Fibroblast of skin of left biceps (primary cell): ENCODE measurements at places on chromosomes 13 and 19.

DNA sequence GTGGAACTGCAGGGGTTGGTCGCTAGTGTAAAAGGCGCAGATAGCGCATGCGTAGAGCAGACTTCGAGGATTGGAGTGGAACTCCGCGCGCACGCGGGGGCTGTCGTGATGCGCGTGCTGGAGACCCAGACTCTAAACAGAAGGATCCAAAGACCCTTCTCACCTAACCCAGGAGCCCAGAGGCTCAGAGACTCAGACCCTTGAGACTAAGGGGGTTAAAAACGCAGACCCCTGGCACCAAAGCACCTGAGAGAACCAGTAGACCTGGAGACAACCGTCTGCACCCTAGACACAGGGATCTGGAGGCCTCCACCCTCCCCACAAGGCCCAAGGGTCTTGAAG is 567 bp upstream of the CTU1 start:
- no peak for DNase-seq

- DNase-seq = no peak
Measured at GRCh38 chr19:12453495-12453894, 12.7 kb upstream of the ZNF443 start.

DNA sequence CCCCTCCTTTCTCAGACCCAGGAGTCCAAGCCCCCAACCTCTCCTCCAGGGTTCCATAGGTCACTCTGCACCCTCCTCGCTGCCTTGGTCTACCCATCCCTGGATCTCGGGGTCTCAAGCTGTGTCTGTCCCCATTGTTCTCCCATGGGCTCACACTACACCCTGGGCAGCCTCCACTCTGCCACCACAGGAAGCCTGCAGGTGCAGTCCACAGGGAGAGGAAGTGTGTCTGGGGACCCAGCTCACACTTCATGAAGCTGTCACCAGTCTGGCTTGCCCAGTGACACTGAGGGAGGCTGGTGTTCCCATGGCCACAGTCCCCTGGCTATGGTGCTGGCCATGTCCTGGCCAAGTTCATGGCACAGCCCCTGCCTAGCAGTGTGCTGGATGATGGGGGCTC is 5.3 kb downstream of the NECTIN2 start:
- DNase-seq = no peak

DNA sequence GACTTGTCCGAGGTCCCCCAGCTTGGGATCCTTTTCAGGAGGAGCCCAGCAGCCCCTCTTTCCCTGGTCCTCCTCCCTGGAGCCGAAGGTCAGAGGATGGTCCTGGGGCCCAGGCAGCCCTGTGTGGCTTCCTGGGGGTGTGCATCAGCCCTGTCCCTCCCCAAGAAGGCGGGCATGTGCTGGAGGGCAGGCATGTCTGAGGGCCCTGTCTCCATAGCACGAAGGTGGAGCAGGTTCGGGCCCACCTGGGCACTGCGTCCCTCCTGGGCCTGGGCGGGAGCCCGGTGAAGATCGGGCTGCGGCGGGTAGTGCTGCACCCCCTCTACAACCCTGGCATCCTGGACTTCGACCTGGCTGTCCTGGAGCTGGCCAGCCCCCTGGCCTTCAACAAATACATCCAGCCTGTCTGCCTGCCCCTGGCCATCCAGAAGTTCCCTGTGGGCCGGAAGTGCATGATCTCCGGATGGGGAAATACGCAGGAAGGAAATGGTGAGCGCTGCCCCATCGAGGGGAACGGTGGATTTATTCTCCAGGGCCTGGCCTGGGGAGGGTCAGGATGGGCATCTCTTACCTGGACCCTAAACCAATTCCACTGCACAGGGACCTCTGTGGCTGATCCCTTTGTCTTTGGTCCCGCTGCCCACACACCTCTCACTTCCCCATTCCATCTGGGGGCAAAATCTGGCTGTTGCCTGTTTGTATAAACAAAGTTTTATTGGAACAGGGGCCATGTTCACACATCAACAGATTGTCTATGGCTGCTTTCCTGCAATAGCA is 10.9 kb downstream of the TIMM13 start:
- no peak for DNase-seq

DNA sequence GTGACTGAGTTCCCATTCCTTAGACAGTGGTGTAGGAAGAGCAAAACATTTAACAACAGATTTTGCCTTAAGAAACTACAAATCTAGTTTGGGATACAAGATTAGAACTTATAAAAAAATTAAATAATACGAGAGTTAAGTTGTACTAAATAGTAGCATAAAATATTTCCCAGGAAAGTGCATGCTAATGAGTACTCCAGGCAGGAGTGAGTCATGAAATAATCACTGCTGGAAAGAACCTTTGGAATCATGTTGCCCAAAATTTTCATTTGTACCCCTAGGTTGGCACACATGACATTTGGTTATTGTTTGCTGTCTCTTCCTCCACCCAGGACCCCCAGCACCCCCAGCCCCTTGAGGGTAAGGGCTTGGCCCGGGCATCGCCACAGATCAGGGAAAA is 26.3 kb upstream of the KL start:
- no peak for DNase-seq

- DNase-seq = no peak
Measured at GRCh38 chr19:15303105-15303780, 29.1 kb downstream of the BRD4 start.

GRCh38 chr13:60164234-60164889 is 634 bp upstream of the DIAPH3 start:
- DNase-seq = no peak

- no peak for DNase-seq
Measured at GRCh38 chr19:13717194-13717643, 47.1 kb upstream of the MRI1 start.

DNA sequence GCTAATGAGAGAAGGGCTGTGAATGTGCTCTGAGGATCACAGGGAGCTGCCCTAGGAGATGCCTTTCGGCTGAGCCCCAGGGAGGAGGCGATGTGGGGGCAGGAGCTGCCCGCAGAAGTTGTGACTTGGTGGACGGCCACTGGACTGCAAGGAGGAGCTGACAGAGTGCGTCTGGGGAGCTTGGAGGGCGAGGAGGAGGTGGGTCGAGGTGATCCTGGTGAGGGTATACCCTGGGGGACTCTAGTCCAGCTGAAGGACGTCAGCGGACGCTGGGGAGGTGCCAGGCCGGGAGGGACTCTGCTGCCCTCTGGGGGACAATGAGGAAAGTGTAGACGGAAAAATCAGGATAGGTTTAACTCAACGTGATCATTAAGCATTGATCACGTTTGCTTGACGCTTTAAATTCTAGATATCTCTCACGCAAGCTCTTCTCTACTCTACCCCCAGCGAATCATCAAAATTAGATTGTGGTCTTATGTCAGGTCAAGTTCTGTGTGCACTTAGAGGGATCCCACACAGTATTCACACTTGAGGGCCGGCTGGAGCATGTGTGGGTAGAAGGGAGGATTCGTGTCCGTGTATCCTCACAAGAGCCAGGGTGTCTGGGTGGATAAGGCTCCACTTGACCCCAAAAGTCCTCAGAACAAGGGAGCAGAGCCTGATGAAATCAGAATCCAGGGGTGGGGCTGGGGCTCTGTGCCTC is 3.3 kb upstream of the CEACAM7 start:
- no peak for DNase-seq

- no peak for DNase-seq
Measured at GRCh38 chr19:4497770-4498389, 20.4 kb downstream of the PLIN4 start.

DNA sequence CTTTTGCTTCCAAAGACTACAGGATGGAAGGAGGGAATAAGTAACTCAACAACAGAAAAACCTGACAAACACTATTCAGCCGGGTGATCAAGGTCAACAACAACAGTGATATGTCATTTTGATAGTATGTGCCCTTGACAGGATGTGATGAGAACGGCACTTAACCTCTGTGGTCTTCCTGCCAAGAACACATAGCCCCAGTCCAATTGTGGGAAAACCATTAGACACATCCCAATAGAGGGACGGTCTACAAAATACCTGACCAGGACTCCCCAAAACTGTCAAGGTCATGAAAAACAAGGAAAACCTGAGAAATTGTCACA is 43.1 kb upstream of the AMER2 start:
- no peak for DNase-seq

DNA sequence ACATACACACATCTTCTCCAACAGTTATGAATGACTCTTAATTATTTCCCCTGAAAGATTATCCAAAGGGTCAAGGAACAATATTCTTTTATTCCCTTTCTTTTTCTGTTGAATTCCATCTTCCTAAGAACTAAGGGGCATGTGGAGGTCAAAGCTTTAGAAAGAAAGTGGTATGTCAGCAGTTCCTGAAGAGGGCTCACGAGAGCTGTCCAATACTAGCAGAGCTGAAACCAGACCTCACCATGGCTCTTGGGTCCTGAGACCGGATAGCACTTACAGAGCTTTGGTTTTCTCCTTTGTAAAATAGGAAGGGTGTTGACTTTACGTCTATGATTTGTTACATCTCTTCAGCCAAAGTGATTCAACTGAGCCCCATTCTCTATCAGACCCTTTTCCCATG is 109.8 kb upstream of the FREM2 start:
- DNase-seq = no peak

- DNase-seq = no peak
Measured at GRCh38 chr13:80962855-80963254, 621.9 kb upstream of the SPRY2 start.

GRCh38 chr13:39274739-39275325 is 236.6 kb downstream of the NHLRC3 start:
- no peak for DNase-seq

DNA sequence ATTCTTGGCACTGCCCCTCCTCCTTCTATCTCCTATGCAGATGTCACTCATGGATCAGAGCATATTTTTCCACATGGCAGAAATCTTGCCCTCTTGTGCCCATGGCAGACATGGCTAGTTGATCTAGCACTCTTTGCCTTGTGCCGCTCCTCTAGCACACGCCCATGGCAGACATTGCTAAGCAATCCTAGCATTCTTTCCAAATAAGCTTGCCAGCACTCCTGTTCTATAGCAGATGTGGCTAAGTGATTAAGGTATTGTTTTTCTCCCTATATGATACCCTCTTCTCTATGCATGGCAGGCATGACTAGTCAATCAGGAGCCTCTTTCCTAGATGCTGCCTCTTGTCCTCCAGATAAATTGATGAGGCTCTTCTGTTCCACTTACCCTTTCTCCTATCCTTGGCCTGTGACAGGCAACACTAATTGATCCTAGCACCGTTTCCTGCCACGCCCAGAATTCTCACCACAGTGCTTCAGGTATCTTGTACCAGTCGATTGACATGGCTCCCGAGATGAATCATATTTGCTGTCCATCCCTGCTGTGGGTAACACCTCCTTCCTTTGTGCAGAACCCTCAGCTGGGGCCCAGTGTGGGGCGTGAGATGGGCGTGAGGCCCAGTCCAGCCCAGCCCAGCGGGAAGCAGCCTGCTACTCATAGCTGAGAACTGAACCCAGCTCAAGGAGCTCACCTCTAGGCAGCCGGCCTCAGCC is 26.9 kb downstream of the TMED1 start:
- no peak for DNase-seq

GRCh38 chr19:41918653-41919244 is 9.5 kb downstream of the ERFL start:
- no peak for DNase-seq

DNA sequence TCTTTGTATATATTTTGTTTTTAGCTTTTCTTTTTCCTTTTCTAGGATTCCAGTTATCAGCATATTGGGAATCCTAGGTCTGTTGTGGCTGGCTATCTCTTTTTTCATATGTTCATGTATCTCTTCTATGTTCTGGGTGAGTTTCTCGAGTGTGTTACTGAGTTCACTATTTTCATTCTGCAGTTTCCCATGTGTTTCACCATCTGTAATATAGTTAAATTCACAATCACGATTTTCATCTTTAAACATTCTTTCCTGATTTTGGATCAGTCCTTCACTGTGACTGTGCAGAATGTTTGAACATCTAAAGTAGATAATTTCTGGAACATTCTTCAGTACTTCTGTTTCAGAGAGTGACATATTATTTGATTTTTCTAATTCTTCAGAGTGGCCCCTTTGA is 862.1 kb downstream of the OLFM4 start:
- DNase-seq = no peak

DNA sequence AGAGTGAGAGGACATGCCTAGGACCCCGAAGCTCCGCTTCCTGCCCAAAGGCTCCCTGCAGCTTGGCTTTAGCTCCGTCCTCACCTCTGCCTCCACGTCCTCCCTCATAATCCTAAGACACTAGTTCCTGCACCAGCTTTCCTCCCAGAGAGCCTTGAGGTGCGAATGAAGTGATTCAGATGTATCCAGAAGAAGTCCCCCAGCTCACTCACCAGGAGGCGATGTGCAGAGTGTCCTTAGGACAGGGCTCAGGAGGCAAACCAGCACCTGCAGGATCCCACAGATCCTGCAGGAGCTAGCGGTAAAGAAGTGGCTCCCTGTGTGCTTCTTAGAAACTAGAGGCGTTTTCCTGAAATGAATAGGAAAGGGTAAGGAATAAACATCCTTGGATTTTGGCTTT is 109.7 kb downstream of the HSPH1 start:
- no peak for DNase-seq

GRCh38 chr19:42540071-42540553 is 11.8 kb upstream of the CEACAM1 start:
- no peak for DNase-seq

GRCh38 chr13:61252213-61252612 is 163.4 kb downstream of the PCDH20 start:
- no peak for DNase-seq

GRCh38 chr13:80100636-80101035 is 240.3 kb downstream of the SPRY2 start:
- DNase-seq = peak; percentile 61

GRCh38 chr13:49657241-49657641 is 28.9 kb downstream of the ARL11 start:
- no peak for DNase-seq

DNA sequence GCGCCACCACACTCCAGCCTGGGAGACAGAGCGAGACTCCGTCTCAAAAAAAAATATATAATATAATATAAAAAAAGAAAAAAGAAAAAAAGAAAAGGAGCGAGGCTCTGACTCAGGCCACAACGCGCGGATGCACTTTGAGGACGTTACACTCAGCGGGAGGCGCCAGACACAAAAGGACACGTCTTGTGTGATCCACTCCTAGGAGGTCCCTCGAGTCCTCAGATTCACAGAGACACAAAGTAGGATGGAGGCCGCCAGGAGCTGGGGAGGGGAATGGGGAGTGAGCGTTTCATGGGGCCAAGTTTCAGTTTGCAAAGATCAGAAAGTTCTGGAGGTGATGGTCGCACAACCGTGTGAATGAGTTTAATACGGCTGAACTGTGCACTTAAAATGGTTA is 8.5 kb upstream of the ABHD17A start:
- no peak for DNase-seq

DNA sequence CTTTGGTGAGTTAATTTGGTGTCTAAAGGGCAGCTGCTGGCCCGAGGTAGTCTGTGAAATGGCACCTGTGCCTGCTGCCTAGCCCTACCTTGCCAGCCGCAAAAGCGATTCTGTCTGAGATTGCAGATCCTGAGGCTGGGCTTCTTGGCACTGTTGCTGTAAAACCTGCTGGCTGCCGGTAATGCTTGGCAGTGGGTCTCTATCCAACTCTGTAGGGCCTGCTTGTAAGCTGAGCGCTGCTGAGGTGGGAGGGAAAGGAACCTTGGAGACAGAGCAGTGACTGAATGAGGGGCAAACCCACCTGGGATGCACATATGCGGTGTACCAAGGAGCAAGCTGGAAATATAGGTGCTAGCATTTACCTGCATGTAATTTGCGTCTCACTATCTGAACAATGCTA is 11.7 kb downstream of the LCP1 start:
- no peak for DNase-seq
